ENCODE measurements at places on chromosomes 7 and 10. TPM values are rescaled to one million over a fixed set of nuclear protein-coding genes. Genes with fewer than 3 reads are reported as not detected.

Gene AKR1C2
- 0.33 TPM for total RNA-seq

Gene CHAT
- total RNA-seq = not detected

DNA sequence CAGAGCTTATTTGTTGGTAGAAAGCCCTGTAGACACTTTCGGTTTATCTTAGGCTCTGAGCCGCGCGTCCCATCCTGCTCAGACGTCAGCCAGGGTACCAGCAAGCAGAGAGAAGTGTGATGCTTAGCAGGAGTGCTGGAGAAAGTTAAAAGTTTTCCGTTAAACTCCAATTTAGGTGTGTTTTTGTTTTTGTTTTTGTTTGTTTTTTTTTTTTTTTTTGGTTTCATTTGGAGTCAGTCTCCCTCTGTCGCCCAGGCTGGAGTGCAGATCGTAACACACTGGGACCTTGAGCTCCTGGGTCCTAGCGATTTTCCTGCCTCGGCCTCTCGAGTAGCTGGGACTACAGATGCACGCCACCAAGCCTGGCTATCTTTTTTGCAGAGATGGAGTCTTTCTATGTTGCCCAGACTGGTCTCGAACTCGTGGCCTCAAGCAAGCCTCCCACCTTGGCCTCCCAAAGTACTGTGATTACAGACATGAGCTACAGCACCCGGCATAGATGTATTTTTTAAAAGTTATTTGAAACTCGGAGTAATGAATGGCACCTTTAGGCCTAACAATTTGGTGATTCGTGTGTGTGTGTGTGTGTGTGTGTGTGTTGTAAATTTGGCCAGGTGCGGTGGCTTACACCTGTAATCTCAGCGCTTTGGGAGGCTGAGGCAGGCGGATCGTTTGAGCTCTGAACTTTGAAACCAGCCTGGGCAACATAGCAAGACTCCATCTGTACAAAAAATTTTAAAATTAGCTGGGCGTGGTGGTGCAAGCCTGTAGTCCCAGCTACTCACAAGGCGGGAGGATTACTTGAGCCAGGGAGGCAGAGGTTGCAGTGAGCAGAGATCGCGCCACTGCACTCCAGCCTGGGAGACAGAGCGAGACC lies 1.3 kb upstream of the HIP1 start:
- peak; percentile 54 for DNase-seq
- peaks cover 16% of the 10 kb centered on the region for H3K27me3 ChIP-seq
- peak overlapping the region; percentile 75 for H3K4me3 ChIP-seq
- no peak overlapping the region for H3K27ac ChIP-seq
- H3K4me1 ChIP-seq = no peaks in the 10 kb centered on the region

DNA sequence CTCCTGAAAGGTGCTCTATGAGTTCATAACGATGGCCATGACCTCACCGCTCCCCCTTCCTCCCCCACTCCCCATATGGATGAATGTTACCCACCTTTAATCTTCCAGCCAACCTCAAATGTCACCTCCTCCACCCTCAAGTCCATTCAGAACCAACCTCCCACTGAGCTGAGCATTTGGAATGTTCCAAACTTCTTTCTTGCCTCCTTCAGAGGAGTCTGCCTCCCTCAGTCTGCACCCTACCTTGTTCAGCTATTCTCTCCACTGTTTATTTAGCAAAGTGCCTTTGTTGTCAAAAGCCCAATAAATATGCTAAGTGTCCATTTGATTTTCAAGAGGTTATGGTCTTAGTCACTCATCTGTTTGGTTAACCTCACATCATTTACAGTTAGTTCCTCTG lies 22.9 kb upstream of the MTPAP start:
- no peaks in the 10 kb centered on the region for H3K4me1 ChIP-seq
- no peaks in the 10 kb centered on the region for H3K27me3 ChIP-seq
- H3K36me3 ChIP-seq = no peaks in the 10 kb centered on the region
- H3K27ac ChIP-seq = no peak overlapping the region
- no peak for DNase-seq

- no peak overlapping the region for H3K4me3 ChIP-seq
- no peak overlapping the region for H3K27ac ChIP-seq
- H3K27me3 ChIP-seq = no peaks in the 10 kb centered on the region
- H3K36me3 ChIP-seq = no peaks in the 10 kb centered on the region
- no peaks in the 10 kb centered on the region for H3K4me1 ChIP-seq
Observed at GRCh38 chr10:132992433-132993215, 50.3 kb upstream of the CFAP46 start.

DNA sequence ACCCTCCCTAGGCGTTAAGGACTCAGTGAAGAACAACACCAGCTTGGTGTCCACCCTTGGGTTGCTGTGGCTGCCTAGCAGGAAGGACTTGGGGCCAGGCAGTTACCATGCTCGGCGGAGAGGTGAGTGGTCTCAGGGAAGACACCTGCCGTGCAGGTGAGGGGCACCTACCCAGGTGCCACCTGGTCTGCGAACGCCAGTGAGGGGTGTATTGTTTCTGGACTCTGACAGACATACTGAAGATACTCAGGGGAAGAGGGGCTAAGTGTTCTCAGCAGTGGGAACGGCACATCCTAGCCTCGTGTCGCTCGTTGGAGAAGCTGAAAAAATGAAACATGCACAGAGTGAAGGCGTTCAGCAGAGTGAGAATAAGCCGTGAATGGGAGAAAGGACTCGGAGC lies 22.6 kb downstream of the DOCK1 start:
- no peaks in the 10 kb centered on the region for H3K27me3 ChIP-seq
- H3K27ac ChIP-seq = no peak overlapping the region
- peaks cover 4% of the 10 kb centered on the region for H3K4me1 ChIP-seq
- no peak overlapping the region for H3K4me3 ChIP-seq
- peaks cover 21% of the 10 kb centered on the region for H3K36me3 ChIP-seq

Gene CPVL
- 34.3 TPM for total RNA-seq

DNA sequence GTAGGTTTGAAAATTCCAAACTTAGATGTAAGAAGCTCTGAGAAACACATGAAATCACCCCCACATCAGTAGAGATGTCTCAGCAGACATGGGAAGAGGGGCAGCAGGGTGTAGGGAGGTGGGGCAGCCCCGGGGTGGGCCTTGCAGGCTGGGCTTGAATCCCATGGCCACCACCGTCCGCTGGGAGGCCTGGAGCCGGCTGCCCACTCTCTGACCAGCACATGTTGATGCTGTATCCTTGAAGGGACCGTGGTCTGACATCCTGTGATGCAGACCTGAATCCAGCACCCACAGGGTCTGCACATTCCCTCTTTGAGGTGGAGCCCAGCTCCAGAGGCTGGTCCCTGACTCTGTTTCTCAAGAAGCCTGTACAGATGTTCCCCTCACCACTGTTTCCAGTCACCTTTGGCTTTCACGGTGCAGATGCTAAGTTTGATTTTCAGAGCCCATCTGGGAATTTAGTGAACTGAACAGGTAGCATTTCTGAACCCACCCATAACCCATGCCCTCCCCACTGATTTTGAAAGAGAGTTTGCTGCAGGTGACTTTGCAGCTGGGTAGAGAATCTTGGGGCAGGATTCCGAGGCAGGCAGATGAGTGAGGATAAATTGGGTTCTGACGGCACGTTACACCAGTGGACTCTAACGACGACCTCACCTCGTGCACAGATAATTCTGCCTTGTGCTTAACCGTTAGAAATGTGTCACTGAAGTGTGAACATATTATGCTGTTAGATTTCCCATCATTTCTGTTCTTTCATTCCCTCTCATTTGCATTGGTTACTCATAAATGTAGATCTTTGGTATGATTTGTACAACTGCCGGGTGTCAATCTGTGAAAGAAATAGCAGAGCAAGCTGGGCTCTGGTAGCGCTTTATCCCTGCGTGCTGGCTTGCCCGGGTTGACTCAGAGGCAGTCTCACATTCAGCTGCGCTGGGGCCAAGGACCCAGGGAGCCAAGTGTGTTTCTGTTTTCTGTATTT lies 45.7 kb downstream of the IKZF1 start:
- H3K27ac ChIP-seq = no peak overlapping the region
- peaks cover 5% of the 10 kb centered on the region for H3K4me1 ChIP-seq
- no peaks in the 10 kb centered on the region for H3K27me3 ChIP-seq

- H3K36me3 ChIP-seq = no peaks in the 10 kb centered on the region
- peaks cover 3% of the 10 kb centered on the region for H3K4me1 ChIP-seq
- no peaks in the 10 kb centered on the region for H3K27me3 ChIP-seq
- no peak overlapping the region for H3K4me3 ChIP-seq
Observed at GRCh38 chr10:74165530-74165901, 14.5 kb downstream of the ADK start.

DNA sequence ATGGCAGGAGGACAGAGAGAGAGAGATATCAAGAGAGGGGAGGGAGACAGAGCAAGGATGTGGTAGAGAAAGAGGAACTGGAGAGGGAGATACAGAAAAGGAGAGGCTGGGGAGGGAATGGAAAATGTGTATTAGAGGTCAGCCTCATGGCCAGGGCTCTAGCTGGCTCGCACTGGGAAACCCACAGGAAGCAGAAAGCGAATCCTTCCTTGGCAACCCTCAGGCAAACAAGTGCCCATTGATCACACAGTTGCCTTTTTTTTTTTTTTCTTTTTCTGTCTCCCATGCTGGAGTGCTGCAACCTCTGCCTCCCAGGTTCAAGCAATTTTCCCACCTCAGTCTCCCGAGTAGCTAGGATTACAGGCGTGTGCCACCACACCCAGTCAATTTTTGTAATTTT lies 391.2 kb downstream of the TYW1 start:
- H3K36me3 ChIP-seq = no peaks in the 10 kb centered on the region
- DNase-seq = no peak
- no peak overlapping the region for H3K27ac ChIP-seq
- no peaks in the 10 kb centered on the region for H3K4me1 ChIP-seq
- no peaks in the 10 kb centered on the region for H3K27me3 ChIP-seq
- H3K4me3 ChIP-seq = no peak overlapping the region

Gene C7orf33
- not detected for total RNA-seq

Gene AOC1
- not detected for total RNA-seq

GRCh38 chr10:77313066-77313750 lies 324.4 kb downstream of the KCNMA1 start:
- no peak for DNase-seq
- H3K27me3 ChIP-seq = peaks cover 9% of the 10 kb centered on the region
- no peaks in the 10 kb centered on the region for H3K4me1 ChIP-seq
- no peaks in the 10 kb centered on the region for H3K36me3 ChIP-seq
- H3K4me3 ChIP-seq = no peak overlapping the region

- no peaks in the 10 kb centered on the region for H3K4me1 ChIP-seq
- no peak within 1 kb of the TSS for H3K27ac ChIP-seq
- H3K27me3 ChIP-seq = no peaks in the 10 kb centered on the region
Observed at GRCh38 chr10:35642035-35642792, at the start of gene FZD8. Gene FZD8 (minus strand): TSS chr10:35642296. CDS start chr10:35641429, 867 bp downstream.

Gene LYZL1
- total RNA-seq = not detected

Gene NOLC1
- total RNA-seq = 93.5 TPM

Gene GIMAP2
- not detected for total RNA-seq

GRCh38 chr10:51117794-51118193 lies 43.5 kb downstream of the PRKG1 start:
- no peaks in the 10 kb centered on the region for H3K36me3 ChIP-seq
- H3K27me3 ChIP-seq = no peaks in the 10 kb centered on the region
- DNase-seq = no peak
- H3K4me1 ChIP-seq = no peaks in the 10 kb centered on the region

DNA sequence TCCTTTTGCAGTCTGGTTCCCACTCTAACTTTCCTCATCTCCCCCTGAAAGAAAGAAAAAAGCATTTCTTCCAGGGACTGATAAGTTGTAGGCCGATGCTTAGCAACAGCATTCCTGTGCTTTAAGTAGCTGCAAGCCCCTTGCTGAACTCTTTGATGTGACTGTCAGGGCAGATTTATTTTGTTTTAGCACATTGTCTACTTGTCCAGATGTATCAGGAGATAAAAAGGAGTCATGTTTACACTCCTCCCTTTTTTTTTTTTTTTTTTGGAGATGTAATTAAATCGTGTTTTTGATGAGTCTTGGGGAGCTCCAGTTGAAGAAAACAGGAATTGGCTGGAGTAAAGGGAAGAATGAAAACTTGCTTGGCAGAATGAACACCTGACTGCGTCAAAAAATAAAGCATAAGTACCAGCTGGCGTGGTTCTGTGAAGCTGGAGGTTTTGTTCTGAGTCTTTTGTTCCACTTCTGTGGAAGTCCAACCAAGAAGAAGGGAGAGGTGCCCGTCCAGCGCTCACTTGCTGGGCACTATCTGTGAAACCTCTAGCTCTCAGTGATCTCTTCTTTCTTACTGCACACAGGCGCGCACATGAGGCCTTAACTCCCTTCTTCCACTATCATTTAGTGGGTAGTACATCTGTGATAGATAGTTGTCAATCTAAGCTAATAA lies 871.7 kb downstream of the LRMDA start:
- H3K4me3 ChIP-seq = no peak overlapping the region
- H3K27ac ChIP-seq = peak overlapping the region; percentile 78
- no peaks in the 10 kb centered on the region for H3K36me3 ChIP-seq
- H3K4me1 ChIP-seq = no peaks in the 10 kb centered on the region

Gene VGF
- not detected for total RNA-seq

DNA sequence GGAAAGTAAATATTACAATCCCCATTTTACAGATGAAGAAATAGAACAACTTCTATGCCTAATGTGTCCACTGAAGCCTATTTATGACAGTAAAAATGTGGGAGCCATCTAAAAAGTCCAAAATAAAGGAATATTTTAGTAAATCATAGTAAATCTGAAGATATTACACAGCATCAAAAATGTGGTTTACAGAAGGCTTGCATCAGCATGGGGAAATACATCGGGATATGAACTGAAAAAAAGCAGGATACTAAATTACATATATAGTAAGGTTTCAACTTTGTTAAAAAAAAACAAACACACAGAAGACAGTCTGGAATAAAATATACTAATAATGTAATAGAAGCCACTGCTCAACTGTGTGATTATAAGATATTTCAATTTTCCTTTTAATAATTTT lies 20.8 kb downstream of the CPA1 start:
- no peaks in the 10 kb centered on the region for H3K36me3 ChIP-seq
- H3K4me3 ChIP-seq = no peak overlapping the region
- DNase-seq = no peak

Gene PHKG1
- 0.46 TPM for total RNA-seq

GRCh38 chr10:60101821-60102220 lies 195.5 kb upstream of the CCDC6 start:
- no peaks in the 10 kb centered on the region for H3K27me3 ChIP-seq
- H3K4me3 ChIP-seq = no peak overlapping the region
- no peaks in the 10 kb centered on the region for H3K36me3 ChIP-seq
- DNase-seq = peak; percentile 47
- no peaks in the 10 kb centered on the region for H3K4me1 ChIP-seq

GRCh38 chr7:15764851-15765382 lies 78.4 kb upstream of the MEOX2 start:
- peaks cover 3% of the 10 kb centered on the region for H3K4me1 ChIP-seq
- no peaks in the 10 kb centered on the region for H3K36me3 ChIP-seq
- no peak overlapping the region for H3K4me3 ChIP-seq
- H3K27ac ChIP-seq = no peak overlapping the region
- no peaks in the 10 kb centered on the region for H3K27me3 ChIP-seq
- no peak for DNase-seq

Gene ARPC1B
- 36.5 TPM for total RNA-seq

GRCh38 chr7:70855373-70855772 lies 276.6 kb upstream of the GALNT17 start:
- H3K4me3 ChIP-seq = no peak overlapping the region
- no peaks in the 10 kb centered on the region for H3K27me3 ChIP-seq
- H3K4me1 ChIP-seq = no peaks in the 10 kb centered on the region
- peak; percentile 66 for DNase-seq
